M059J (cell line): ENCODE measurements at places on chromosomes 6 and 20.

GRCh38 chr6:41939848-41940758 lies 1.5 kb downstream of the CCND3 start:
- peak; percentile 55 for DNase-seq

- DNase-seq, result no peak
Observed at GRCh38 chr6:105364243-105364642, 38.6 kb downstream of the PREP start.

GRCh38 chr6:158780246-158780884 lies 38.8 kb downstream of the EZR start:
- DNase-seq, result no peak

- DNase-seq, result no peak
Observed at GRCh38 chr6:126252154-126252553, 87.8 kb upstream of the CENPW start.

DNA sequence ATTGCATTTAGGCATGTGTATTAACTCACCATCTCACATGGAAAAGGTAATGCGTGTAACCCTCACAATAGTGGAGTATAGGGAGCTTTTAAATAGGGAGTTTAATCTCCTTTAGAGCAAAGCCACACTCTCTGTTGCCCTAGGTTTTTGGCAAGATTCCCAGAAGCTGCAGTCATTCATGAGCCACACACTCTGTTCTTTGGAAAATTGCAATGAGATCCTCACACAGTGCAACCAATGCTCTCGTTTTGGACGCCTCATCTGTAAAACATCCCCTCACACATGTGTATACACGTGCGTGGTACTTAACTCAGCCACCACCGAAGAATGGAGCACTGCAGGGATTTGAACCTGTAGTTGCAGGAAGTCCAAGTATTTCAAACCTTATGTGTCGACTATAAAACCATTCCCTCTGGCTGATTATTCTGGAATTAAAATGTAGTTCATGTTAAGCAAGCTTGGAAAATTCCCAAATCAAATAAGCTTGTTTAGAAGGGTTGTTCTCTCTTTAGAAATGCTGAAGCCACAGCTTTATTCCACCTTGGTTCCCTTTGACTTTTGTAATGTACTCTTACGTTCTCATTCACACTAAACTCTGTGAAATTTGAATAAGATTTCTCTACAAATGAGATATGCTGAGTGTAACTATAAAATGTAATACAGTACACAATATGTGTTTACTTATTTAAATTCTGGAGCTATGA lies 489.8 kb upstream of the MANEA start:
- DNase-seq, result peak; percentile 32

DNA sequence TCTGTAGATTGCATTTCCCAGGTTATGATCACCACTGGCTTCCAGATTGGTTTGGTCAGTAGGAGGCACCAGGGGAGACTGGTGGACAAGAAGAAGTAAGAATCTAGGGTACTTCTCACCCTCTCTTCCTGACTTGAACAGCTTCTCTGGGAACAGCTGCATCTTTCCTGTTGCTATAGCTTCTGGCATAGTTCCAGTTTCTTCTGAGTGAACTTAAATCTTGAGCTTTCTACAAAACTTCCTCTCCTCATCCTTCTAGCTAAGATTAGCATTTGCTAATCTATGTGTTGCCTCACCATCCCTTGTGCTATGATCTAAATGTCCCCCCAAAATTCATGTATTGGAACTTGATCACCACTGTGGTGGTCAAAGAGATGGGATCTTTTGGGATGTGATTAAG lies 724.6 kb downstream of the UTRN start:
- DNase-seq, result no peak

DNA sequence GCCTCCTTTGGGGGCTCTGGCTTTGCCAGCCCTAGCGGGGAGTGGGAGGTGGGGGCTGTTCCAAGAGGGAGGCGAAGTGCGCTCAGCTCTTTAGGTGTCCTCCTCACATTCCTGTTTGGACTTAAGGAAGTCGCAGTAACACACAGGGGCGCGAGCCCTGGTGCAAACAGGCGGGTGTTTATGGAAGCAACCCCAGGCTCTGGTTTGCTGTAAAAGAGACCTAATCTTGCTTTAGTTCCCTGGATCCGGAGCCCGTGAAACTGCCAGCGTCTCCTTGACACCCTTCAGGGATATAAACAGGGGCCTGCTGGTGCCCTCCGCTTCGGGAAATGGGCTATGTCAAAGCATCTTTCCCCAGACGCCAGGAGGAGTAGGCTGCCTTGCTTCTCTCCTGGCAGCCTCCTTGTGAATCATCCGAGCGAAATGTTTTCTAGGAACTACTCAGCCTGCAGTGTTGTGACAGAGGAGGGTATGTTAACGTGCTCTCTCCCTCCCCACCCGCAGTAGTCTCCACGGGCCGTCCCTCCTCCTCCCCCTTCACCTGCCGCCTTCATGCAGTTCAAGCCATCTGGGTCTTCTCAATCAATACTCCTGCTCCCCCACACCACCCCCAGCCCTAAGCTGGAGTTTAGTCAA lies 168.0 kb upstream of the LRFN2 start:
- peak; percentile 78 for DNase-seq

DNA sequence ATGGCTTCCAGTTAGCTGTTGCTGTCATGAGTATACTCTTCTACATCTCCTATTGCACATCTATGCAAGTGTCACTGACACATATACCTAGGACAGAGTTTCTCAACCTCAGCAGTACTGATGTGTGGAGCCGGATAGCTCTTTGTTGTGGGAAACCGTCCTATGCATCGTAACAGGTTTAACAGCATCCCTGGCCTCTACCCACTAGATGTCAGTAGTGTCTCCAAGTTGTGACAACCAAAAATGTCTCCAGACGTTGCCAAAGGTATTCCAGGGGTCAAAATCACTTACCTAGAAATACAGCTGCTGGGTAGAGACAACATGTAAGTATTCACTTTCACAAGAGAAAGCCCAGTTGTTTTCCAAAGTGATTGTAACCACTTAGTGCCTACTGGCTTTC lies 637.6 kb downstream of the RNF144B start:
- DNase-seq, result peak; percentile 55

GRCh38 chr6:90547991-90548390 lies 38.9 kb downstream of the MAP3K7 start:
- DNase-seq, result no peak

DNA sequence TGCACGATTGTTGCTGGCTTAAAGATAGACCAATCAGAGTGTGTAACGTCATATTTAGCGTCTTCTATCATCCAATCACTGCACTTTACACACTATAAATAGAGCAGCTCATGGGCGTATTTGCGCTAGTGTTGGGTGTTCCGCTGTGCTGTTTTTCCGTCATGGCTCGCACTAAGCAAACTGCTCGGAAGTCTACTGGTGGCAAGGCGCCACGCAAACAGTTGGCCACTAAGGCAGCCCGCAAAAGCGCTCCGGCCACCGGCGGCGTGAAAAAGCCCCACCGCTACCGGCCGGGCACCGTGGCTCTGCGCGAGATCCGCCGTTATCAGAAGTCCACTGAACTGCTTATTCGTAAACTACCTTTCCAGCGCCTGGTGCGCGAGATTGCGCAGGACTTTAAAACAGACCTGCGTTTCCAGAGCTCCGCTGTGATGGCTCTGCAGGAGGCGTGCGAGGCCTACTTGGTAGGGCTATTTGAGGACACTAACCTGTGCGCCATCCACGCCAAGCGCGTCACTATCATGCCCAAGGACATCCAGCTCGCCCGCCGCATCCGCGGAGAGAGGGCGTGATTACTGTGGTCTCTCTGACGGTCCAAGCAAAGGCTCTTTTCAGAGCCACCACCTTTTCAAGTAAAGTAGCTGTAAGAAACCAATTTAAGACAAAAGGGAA lies 57.9 kb downstream of the TRIM38 start:
- peak; percentile 91 for DNase-seq

DNA sequence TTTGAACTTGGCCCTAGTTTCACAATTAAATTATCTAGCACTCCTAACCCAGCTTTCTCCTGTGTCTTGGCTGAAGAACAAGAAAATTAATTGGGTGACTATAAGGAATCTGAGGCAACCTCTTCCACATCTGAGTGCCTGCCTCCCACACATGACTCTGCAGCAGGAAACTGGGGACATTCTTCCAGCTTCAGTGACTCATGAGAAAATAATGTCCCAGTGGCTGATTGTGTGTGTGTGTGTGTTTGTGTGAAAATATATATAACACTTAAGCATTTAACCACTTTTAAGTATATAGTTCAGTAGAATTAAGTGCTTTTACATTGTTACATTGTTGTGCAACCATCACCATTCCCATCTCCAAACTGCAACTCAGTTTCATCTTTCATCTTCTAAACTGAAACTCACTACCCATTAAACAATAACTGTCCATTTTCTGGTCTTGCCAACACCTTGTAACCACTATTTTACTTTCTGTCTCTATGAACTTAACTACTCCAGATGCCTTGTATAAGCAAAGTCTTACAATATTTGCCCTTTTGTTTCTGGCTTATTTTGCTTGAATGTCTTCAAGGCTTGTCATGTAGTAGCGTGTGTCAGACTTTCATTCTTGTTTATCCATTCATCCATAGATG lies 8.7 kb downstream of the TRIM38 start:
- DNase-seq, result peak; percentile 98

GRCh38 chr20:14963262-14963663 lies 625.9 kb upstream of the FLRT3 start:
- DNase-seq, result peak; percentile 38

GRCh38 chr20:33172781-33173180 lies 4.8 kb downstream of the BPIFA2 start:
- DNase-seq, result peak; percentile 27

- no peak for DNase-seq
Observed at GRCh38 chr6:142518126-142518525, 216.3 kb downstream of the ADGRG6 start.

DNA sequence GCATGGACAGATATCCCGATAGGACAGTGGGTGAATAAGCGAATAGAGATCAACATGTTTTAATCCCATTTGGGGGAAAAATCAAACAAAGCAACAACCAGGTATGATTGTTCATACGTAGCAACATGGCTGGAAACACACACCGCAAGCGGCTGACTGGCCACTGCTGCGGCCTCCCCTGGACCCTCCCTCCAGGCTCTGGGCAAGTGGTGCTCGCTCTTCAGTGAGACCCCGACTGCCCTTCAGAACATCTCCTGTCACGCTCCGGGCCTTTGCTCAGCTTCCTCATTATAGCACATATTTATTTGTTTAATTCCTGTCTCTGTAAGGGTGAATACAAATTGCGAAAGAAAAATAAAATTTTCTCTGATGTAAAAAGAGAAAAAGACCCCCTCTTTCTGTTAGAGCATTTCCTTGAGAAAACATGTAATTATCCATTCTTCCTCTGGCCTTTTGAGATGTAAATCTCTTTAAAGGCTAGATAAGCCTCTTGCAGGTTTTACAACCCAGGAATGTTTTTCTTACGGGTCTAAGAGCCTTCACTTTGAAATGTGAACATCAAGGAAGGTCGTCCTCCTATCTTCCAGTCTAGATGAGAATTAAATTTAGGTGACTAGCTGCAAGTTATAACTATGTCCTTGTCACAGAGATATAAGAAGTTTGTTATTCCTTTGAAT lies 11.0 kb upstream of the FAM210B start:
- no peak for DNase-seq

DNA sequence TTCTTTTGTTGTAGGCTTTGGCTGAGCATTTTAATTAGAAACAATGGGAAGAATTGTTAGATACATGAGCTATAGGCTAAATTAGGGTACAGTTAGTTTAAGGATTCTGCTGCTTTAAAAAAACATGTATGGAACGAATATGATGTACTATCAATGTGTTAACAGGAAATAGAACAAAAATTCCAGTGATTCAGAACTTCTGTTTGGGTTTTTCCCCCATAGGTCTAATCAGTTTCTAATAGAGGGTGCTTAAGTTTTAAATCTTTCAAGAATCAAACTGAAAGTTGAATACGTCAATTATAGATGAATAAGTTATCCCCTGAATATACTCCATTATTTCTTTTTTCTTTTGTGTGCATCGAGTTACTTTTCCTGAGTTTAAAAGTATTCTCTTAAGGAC lies 1.9 kb downstream of the TAB2 start:
- DNase-seq, result no peak

GRCh38 chr6:109240370-109241084 lies 141.7 kb downstream of the CD164 start:
- no peak for DNase-seq
